ENCODE measurements at places on chromosomes 13 and 19. TPM values are rescaled to one million over a fixed set of nuclear protein-coding genes. Genes with fewer than 3 reads are reported as not detected.

Gene ADGRE3
- total RNA-seq, result not detected

Gene ATXN8OS
- total RNA-seq, result not detected

Gene SPTBN4
- 0.49 TPM for total RNA-seq

Gene ZNF177
- 1.1 TPM for total RNA-seq

Gene ELL
- 11.0 TPM for total RNA-seq

Gene IL4I1
- 0.90 TPM for total RNA-seq

Gene VMAC
- 8.9 TPM for total RNA-seq

Gene STX10
- total RNA-seq, result 31.8 TPM

Gene IZUMO1
- total RNA-seq, result 3.3 TPM

Gene ZNF841
- 16.3 TPM for total RNA-seq

Gene GIPR
- total RNA-seq, result 1.6 TPM

Gene ZNF543
- total RNA-seq, result 13.7 TPM

Gene NUP58
- 49.9 TPM for total RNA-seq

Gene SULT2A1
- not detected for total RNA-seq

Gene HCST
- total RNA-seq, result 0.95 TPM

Gene ZNF284
- 4.0 TPM for total RNA-seq

Gene ZNF793
- 10.9 TPM for total RNA-seq

Gene GPC5
- not detected for total RNA-seq
